NCI-H1105 treated with DMSO at 0.1 percent for 48 hours (cell line): ENCODE measurements at places on chromosomes 5 and 9.

DNA sequence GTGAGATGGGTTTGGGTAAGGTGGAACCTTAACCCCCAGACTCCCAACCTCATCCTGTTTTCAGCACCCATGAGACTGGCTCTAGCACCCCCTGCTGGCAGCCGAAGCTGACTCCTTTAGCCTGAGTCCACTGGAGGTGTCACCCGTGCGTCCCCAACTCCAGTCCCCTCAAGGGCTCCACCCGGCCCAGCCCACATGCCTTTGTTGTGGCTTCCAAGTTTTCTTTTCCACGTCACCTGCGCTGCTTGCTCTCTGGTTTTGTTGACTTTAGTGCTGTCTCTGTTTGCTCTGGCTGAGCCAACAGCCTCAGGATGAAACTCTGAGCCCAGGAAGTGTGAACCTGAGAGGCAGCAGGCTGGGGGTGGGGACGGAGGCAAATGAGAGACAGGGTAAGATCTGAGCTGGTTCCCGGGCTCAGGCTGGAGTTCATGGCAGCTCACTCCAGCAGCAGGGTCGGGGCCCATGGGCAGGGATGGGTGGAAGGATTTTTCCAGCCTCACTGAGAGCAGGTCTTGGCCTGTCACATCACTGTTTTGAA is 13.2 kb upstream of the AQP7 start:
- DNase-seq: peak; percentile 39

GRCh38 chr5:43418561-43418960 is 6.4 kb upstream of the CCL28 start:
- DNase-seq: no peak

- DNase-seq: no peak
These were observed 37.2 kb downstream of the FAM240B start for GRCh38 chr9:38682713-38683112.

DNA sequence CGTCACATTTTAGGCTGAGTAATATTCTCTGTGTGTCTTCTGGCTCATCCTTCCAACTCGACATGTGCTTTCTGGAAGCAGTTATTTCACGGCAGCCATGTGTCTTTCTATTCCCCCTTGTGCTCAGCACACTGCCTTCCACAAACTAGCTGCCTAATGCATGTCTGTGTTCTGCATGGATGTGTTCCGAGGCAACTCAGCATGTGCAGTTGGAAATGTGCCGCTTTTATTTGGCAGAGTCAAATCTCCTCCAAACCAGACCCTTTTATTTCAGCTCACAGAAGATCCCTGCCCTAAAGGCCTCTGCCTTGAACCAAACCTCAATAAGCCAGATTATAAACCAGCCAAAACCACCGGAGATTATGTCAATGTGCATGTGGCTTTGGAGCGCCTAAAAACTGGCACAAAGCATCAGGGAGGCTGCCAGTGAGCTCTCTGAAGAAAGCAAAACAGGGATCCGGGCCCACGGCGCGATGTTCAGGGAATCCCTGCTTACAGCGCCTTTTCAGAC is 360.2 kb downstream of the DEPDC1B start:
- no peak for DNase-seq

DNA sequence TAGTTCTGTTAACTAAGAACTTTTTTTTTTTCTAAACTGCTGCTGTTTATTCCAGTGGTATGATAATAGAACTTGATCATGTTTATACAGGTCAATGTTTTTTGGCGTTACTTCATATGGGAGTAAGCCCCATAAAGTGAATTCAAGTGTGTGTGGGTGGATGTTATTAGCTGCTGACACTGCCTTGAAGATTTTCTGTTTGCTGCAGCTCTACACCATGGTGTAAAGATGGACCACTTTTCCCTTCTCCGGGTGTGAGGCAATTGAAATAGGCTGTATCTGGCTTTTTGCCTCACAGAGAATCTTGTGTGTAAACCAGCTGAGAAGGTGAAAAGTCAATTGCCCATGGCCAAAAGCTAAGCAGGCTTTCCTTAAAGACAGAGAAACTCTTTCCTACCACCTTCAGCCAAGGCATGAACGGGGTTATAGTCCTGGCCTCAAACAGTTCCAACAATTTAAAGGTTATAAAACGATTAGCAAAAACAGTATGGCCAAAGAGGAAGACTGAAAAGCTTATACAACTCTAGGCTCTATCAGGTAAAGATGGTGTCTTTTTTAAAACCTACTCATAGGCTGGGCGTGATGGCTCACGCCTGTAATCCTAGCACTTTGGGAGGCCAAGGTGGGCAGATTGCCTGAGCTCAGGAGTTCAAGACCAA is 33.9 kb upstream of the ABCA1 start:
- DNase-seq: no peak

DNA sequence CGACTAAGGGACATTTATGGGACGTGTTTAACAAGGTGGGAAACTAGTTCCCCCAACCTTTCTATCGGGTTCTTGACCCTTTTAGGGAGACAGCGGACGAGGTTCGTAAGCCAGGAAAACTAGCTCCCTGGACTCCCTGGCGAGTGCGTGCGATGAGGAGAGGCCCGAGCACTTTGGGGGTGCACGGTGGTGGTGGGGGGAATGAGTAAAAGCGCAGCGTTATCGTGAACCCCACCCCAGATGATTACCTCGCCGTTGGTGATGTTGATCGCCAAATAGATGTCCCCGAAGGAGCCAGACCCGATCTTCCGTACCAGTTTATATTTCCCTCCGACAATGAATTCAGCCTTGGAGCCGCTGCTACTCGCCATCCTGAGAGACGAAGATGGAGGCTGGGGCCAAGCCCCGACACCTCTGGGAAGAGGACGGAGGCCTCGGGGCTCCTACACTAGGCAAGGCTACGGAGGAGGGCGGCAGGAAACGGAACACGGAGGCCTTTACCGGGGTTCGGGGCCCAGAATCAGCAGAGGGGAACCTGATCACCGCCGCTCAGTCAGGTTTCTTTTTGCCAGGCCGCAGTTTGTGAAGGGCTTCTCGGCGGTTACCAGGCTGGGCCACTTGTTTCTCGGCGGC is 529 bp downstream of the CSNK1A1 start:
- DNase-seq: no peak

- DNase-seq: no peak
These were observed 85.2 kb downstream of the NR3C1 start for GRCh38 chr5:143318270-143318669.

DNA sequence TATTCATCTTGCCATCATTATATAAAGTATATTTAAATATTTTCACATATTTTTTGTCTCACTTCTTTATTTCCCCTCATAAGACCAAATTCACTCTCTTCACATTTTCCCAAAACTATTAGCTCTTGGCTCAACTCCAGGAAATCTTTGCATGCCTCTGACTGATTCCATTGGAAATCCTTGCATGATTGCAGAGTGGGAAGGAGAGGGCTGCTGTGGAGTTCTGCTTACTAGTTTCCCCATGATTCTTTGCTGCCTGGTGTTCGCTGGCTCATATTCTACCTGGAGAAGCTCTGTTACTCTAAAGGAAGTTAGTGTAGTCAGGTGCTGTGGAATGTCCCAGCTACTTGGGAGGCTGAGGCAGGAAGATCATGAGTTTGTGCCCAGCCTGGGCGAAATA is 41.9 kb downstream of the LIX1 start:
- DNase-seq: no peak

DNA sequence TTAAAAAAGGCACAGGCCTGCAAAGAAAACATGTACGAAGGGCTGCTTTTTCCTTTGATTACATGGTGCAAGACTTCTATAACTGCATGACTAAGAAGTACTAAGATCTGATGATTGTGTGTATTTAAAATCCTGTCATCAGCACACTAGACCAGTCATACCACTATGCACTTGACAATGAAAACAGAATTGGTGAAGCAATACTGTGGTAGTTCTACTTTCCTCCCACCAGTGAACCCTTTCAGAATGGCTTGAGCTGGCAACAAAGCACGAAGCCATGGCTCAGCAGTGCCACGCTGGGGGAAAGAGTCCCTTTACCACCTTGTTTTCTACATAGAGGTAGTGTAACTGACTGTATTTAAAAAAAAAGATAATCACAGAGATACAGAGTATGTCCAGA is 49.0 kb upstream of the POU5F2 start:
- no peak for DNase-seq

- no peak for DNase-seq
These were observed 43.0 kb downstream of the PRRC2B start for GRCh38 chr9:131436865-131437271.

- DNase-seq: no peak
These were observed 108.1 kb upstream of the SPRY4 start for GRCh38 chr5:142432961-142433360.

DNA sequence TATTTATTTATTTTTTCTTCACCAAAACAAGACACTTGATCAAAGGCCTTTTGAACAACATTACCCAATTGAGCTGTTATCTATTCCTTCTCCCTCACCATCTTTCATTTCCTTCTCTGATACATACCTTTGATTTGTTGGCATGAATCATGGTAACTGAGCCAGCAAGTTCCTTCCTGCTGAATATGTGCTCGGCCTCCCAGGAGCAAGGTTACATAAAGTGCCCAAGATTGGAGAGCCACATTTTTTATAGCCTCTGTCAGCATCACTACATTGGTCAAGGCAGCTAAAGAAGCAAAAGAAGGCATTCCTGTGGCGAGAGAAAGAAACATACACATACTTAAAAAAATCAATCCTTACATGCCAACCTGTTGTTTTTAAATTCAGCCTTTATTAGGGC is 369.6 kb downstream of the CYLC2 start:
- no peak for DNase-seq

DNA sequence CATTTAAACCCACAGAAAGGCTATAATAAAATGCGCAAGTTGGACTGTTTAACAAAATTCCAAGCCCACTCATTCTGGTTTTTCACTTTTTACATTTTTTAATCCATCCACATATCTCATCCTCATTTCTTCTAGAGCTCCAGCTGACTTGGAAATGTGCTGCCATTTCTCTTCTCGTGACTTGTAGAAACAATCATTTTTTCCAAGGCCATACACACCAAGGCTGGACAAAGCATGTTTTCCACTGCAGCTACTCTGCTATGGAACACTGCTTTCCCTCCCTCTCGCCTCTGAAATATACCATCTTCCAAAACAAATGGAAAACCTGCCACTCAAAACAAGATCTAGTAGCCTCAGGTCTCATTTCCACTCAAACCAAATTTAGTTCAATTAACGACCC is 141.1 kb downstream of the ESM1 start:
- no peak for DNase-seq

DNA sequence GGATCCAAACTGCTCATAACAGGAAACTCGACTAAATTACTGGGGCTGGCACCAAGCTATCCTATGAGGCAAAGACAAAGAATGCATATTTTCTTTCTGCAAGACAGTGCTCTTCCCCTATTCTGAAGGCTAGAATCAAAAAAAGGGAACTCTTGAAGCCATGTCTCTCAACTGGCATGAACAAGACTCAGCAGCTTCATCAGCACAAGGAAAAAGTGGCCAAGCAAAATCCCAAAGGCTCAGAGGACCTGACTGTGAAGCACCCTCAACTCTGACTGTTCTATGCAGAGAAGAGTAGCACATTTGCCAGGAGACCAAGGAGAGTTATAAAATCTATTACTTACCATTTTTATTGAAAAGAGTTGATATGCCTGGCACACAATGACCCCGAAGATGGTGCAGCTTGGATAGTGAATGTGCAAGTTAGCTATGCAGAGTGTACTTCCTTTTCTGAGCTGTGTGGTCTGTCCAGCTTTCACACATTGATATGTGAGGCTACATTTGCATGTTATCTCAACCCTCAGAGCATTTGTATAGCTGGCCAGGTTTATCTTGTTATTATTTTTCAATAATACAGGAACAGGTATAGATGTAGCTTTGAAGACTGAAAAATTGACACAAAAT is 51.0 kb upstream of the FYB1 start:
- no peak for DNase-seq

- DNase-seq: no peak
These were observed 455.1 kb upstream of the ZNF608 start for GRCh38 chr5:125201446-125202052.

DNA sequence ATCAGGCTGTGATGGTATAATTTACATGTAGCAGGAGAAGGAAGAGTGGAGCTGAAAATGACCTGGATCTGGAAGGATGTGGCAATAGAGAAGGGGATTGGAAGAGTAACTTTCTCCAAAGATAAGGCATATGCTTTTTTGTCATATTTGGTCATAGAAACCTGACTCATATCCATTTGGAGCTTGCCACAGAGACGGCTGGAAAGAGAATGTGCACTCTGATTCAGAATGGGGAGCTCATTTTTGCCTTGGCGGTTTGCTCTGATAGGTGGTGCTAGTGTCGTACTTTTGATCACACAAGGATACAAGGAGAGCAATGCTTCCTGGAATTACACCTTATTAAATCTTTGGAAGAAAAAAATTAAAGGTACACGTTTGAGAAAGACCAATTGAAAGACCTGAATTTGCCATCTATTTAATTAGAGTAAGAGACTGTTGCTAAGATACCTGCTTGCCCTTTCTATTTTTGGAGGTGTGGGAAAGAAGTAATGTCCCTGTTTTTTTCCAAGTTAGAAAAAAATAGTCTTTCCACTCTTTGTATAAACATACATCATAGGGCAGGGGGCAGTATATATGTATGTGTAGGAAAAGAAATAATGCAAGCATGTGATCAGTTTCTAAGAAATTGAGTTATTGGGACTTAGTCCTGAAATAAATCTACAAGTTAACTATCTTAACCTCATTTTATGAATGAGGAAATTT is 5.4 kb downstream of the LSM11 start:
- DNase-seq: no peak

DNA sequence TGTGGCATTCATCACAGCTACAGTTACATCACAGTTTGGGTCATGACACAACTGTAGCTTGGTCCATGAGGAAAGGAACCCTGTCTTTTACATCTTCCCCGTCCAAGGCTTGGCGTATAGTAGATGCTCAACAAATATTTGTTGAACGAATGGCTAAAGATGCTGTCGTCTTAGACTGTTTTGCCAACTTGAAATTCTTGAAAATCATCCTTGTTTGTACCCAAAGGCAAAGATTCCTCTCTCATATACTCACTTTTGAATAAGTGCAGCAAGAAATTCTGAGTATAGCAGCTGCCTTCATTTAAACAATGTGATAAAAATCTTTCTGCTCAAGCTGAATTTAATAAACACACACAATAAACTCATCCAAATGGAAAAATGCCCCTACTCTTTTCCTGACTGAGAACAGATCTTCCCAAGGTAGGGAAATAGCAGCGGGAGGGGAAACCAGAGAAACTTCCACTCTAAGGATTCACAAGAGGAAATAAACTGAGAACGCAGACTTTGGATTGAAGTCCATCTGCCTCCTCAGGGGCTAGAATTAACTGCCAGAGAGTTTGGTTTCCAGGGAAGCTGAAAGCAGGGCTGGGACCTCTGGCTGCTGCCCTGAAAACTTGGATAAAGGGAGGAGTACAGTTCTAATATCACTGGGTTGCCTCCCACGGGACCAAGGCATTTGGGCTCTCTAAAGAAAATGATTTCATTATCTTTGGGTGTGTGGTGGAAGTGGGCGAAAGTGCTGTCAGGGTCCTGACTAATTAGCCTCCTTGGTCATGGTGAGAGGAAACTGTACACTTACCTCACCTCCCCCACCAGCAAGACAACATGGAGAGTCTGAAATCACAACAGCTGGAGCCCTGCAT is 99.1 kb downstream of the DPYSL3 start:
- DNase-seq: no peak
